ENCODE measurements at places on chromosomes 1 and 21.

- no peak for DNase-seq
Observed at GRCh38 chr1:23958810-23959460, 693 bp upstream of the PNRC2 start.

DNA sequence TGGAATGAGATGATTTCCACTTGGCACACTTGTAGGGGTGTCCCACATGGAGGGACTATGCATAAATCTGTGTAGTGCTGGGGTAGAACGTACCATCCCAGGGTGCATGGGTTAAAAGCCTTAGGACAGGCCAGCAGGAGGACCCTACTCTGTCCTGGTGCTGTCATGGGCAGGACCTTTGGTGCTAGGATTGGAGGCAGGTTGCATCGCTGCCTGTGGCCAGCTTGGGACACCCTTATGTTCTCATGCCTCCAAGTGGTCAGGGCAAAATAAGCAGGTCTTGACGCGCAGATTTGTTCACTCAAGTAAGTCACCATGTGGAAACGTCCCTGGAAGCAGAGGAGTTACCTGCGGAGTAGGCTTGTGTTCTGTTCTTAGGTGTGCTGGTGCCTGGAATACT, 49.5 kb upstream of the RAB3GAP2 start:
- DNase-seq, result no peak

- DNase-seq, result no peak
Observed at GRCh38 chr1:87796471-87796901, 467.8 kb downstream of the LMO4 start.

GRCh38 chr1:201791051-201791778, 37.7 kb upstream of the IPO9 start:
- no peak for DNase-seq

All from fibroblast of skin of left biceps (primary cell).